Left ventricle myocardium inferior (tissue), 1 donor: ENCODE measurements at places on chromosomes 1 and 21. TPM values are rescaled to one million over a fixed set of nuclear protein-coding genes. Genes with fewer than 3 reads are reported as not detected.
A peak's percentile ranks its signal among the peaks of the same experiment; 100 is the strongest.

- DNase-seq, result no peak
Observed at GRCh38 chr1:35702508-35702907, 16.2 kb downstream of the C1orf216 start.

GRCh38 chr1:233598891-233599541 is 14.9 kb upstream of the KCNK1 start:
- DNase-seq, result no peak

Gene KRTAP10-10
- total RNA-seq, result not detected

Gene C1orf167
- total RNA-seq, result 2.5 TPM

Gene UBE2J2
- total RNA-seq, result 36.9 TPM

DNA sequence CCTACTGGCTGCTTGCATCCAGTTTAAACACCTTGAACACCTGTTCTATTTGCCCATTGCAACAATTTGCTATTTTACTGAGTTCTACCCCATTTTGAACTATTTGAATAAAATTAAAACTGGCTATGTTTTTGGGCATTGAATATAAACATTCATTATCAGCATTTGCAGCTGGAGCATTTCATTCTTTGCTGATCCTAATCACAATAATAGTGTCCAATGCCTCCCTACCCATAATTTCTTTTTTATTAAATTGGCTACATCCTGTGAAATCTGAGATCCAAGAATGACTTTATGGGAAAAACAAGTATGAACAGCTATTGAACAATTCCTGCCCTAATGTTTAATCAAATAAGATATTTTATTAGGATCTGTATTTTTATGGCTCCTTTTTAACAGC is 447.9 kb downstream of the PLA2G4A start:
- DNase-seq, result no peak

- peak; percentile 33 for DNase-seq
Observed at GRCh38 chr1:82485591-82486369, 685.0 kb downstream of the ADGRL2 start.

GRCh38 chr1:230167419-230167852 is 100.4 kb downstream of the GALNT2 start:
- no peak for DNase-seq

- no peak for DNase-seq
Observed at GRCh38 chr1:60449876-60450275, 376.3 kb upstream of the C1orf87 start.

DNA sequence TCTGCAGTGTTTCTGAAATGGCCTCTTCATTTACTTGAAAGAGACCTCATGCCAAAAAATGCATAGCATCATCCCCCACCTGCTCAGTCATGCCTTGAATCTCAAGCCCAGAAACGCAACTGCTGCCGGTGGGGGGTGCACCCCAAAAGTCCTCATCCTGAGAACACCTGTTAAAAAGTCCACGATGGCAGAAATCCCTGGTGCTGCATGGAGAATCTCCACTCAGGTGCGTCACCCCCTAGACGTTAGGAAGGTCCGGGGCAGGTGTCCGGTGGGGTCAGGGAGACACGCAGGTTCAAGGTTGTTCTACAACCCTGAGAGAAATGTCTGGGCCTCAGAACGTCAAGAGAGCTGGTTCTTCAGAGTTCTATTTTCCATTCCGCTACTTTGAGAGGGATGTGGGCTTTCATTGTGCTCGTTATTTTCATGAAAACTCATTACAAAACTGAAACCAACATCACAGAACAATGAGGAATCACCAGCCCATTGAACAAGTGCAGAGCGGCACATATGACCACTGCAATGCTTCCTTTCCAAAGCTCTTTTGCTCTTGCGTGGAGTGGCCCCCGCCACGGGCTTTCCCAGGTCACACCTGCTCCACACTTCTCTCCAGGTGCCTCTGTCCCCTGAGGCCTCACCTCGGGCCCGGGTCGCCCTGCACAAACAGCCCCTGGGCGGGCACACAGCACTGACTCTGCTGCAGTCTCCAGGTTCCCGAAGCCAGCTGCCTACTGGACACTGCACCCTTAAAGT is 201.9 kb downstream of the TOMM20 start:
- DNase-seq, result no peak

Gene CRP
- total RNA-seq, result not detected

Gene TEKT2
- not detected for total RNA-seq

Gene IL24
- total RNA-seq, result not detected

Gene SFN
- total RNA-seq, result 0.16 TPM

DNA sequence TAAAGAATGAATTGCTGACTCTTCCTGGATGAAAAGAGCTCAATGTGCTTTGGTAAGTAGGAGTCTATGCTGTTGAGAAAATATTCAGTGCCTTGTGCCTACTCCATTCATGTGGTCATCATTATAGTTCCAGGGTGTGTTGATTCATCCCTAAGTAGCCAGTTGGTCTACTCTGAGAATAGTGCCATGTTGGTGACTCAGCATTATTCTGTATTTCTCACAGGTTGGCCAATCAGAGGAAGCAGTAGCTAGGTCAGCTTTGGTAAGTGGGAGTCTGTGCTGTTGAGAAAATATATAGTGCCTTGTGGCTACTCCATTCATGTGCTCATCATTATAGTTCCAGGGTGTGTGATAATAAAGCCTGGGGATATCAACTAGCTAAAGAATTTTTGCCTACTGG is 397.3 kb downstream of the AGBL4 start:
- no peak for DNase-seq

DNA sequence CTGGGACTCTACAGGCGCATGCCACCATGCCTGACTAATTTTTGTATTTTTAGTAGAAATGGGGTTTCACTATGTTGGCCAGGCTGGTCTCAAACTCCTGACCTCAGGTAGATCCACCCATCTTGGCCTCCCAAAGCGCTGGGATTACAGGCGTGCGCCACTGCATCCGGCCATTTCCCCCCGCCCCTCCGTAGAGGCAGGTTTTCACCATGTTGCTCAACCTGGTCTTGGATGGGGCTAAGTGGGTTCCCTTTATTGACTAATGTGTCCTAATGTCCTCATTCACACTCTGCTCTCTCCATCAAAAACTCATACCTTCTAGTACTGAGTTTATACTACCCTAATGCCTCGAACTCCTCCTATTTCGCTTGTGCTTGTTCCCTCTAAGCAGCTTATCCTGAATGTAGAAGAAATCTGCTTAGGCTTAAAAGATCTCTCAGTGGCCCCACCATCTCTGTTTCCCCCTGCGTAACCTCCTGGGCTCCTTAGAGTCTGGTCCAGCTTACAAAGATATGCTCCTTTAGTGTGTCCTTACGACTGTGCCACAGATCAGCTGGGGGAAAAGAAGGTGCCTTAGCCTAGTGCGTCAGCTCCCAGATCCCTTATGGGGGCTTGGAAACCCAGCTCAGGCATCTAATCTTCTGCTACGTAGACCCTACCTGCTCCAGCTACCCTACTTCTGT is 8.0 kb downstream of the GNAT2 start:
- DNase-seq, result no peak

GRCh38 chr1:89274411-89274857 is 1.8 kb upstream of the GBP5 start:
- DNase-seq, result no peak

- DNase-seq, result no peak
Observed at GRCh38 chr1:40092241-40092640, 4.8 kb downstream of the PPT1 start.

Gene CHI3L2
- total RNA-seq, result 1.1 TPM

GRCh38 chr1:2027961-2028583 is 8.9 kb downstream of the GABRD start:
- DNase-seq, result no peak

Gene OPTC
- not detected for total RNA-seq

Gene SPRR2E
- total RNA-seq, result not detected

DNA sequence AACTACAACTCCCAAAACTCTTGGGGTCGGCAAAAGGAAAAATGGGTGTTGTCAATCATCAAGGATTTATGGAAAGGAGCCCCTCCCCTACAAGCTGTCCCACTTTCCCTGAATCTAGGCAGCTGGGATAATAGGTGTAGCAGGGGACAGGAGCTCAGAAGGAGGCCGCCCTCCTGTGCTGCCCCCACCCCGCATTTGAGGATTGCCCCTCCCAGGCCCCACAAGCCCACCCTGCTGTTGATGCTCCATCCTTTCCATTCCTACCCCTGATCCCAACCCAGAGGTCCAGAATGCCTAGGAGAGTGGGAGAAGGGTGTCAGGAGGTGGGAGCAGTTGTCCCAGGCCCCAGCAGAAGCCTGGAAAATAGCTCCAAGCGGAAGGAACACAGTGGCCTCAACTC is 1.9 kb upstream of the MRPL24 start:
- DNase-seq, result no peak

DNA sequence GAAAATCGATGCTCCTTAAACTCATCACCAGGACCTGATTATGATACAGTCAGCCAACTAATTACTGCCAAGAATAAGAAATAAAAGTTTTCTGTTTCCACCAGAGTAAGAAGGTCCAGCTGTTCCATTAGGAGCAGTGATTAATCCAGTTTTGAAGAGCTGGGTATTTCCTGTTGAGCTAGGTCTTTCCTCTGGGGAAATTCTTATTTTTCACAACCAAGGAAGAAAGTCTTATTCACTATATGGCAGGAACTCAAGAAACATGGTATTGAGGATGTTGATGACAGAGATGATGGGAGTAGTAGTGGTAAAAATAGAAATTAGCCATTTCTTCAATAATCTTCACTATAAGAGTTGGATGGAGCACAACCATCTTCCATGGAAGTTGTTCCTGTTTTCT is 374.6 kb upstream of the RUNX1 start:
- DNase-seq, result no peak

DNA sequence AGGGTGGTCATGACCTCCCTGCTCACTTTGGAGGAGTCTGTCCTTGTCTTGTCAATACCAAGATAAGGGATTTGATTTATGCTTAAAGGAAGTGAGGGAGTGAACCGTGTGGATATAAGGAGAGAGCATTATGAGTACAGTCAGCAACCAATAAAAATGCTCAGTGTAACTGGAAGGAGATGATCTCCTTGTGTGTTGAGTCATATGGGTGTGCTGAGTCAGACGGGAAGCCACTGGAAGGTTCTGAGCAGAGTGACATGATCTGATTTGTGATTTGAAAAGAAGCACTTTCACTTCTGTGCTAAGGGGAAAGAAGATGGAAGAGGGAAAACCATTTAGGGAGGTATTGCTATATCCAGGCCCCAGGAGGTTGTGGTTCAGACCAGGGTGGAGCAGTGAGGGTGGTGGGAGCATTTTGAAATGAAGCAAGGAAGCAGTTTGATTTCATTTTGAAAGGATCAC is 2.5 kb upstream of the BCL10 start:
- DNase-seq, result no peak

Gene CD34
- 69.6 TPM for total RNA-seq

DNA sequence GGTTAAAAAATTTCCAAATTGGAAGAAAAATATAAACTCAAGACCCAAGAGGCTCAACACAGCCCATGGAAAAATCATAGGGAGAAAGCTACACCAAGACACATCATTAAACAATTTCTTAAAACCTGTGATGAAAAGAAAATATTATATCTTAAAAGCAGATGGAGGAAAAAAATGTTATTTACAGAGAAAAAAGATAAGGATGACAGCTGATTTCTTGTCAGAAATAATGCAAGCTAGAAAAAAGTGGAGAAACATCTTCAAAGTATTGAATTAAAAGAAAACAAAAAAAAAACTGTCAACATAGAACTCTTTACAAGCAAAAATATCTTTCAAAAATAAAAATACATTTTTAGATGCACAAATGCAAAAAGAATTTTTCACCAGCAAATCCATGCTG is 930.5 kb downstream of the ADGRL2 start:
- no peak for DNase-seq

DNA sequence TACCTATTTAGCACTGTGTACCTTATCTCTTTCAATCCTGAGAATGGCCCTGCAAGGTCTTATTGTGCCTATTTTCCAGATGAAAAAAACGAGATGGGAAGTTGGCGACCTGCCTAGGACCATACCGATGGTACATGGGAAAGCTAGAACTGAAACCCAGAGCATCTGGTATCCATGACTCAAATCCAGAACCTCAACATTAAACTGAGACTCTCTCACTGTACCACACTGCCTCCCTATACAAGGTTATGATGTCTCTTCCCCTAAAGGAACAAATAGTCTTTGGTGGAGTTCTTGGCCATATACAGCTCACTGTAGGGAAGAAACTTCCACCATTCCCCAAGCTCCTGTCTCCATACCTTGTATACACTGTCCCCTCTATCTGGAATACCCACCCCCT is 110.7 kb downstream of the TNR start:
- DNase-seq, result no peak
